ENCODE measurements at places on chromosomes 5 and 9.

DNA sequence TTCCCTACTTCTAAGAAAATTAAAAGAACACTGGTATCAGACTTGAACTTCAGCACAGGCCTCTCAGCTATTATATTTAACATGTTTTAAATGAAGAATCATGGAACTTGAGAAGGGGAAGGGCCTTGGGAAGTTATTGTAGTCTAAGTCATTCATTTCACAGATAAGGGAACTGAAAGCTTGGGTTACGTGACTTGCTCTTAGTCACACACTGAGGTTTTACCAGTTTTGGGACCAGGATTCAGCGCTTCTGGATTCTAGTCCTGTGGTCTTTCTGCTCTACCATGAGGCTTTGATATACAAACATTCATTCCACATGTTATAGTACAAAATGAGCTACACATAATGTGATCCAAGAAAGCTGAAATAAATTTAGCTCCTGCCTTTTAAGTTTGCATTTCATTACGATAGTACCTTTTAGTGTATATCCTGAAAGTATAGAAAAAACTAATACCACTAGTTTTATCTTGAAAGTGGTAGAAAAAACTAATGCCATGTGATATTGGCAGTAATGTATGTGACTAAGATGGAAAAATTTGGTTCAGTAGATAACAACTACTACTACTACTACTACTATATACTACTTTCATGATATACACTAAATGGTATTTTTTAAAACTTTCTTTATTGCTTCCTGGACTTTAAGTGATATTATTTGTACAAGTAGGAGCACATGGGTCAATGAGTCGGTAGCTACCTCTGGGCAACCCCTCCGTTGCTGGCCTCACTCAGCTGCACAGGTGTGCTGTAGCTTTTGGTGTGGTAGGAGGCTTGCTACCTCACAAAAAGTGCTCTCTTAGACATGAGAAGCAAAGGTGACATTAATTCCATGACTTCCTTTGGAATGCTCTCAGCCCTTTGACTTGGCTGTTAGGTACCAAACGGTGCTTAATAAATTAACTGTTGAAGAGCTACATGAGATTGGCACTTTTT is 40.7 kb downstream of the F2RL2 start:
- no peak for DNase-seq

DNA sequence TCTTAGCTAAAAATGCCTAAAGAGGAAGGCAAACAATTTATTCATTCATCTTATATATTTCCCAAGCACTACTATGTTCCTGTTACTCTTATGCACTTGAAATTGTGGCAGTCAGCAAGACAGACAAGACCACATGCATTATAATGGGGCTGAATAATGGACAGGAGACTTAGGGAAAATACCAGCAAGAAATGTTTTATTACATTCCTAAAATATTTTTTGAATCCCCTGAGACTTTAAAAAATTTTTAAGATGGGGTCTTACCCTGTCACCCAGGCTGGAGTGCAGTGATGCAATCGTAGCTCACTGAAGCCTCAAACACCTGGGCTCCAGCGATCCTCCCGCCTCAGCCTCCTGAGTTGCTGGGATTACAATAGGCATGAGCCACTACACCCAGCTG is 13.2 kb downstream of the ZCCHC9 start:
- DNase-seq: no peak

- DNase-seq: no peak
Observed at GRCh38 chr5:111748304-111748763, 8.7 kb downstream of the NREP start.

DNA sequence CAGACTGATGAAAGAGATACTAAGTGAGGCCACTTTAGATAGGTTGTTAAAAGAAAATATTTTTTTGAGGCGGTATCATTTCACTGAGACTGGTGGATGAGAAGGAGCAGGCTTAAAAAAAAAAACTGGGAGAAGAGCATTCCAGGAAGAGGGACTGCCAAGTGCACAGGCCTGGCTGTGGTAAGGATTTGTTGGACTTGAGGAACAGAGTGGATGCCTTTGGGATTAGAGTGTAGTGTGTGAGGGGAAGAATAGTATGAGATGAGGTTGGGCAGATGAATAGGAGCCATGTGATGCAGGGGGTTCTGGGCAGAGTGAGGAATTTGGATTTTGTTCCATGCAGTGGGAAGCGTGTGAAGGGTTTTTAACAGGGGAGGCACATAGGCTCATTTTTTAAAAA is 57.9 kb downstream of the PBX3 start:
- DNase-seq: no peak

DNA sequence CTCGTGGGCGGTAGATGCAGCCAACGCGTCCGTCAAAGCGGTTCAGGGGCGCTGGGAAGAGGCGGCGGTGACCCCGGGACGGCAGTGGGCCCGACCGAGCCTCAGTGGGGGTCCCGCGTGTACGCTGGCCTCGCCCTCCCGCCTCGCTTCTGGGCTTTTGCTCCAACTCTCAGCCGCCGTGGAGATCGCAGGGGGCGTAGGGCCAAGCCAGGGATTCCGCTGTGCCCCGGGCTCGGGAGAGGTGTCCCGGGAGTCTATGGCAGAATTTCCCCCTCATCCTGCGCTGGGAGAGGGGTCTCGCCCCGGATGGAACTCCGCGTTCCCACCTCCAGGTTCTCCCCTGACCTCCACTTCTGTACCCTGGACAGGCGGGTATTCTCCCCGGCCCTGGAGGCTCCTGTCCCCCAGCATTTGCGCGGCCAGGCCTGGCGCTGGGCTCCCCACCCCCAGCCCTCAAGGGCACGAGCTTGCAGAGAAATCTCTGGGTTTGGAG is 131.9 kb downstream of the MRPL36 start:
- no peak for DNase-seq

GRCh38 chr5:14700478-14701436 is 36.2 kb downstream of the OTULIN start:
- no peak for DNase-seq

DNA sequence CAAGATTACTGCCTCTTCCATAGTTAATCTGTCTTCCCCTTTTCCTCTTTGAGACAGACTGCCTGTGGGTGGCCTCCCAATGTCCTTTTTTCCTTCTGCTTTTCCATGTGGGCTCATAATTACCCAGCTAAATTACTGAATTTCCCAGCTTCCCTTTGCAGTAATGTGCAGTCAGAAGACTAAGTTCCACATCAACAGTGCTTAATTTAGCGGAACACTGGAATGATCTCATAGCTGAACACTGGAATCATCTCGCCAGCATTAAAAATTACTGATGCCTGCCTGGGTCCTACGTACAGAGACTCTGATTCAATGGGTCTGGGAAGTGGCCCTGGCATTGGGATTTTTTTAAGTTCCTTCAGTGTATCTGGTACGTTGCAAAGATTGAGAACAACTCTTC is 84.3 kb downstream of the DNAH5 start:
- DNase-seq: no peak

- DNase-seq: peak; percentile 15
Observed at GRCh38 chr9:15277400-15278090, 29.5 kb downstream of the TTC39B start.

- DNase-seq: no peak
Observed at GRCh38 chr5:1952021-1952420, 69.3 kb upstream of the IRX4 start.

All from LoVo (cell line).